Activated CD4-positive, alpha-beta T cell treated with anti-CD3 and anti-CD28 coated beads, Interleukin-2, amount 50 U/mL, for 24 hours (primary cell): ENCODE measurements at places on chromosomes 4 and X.

DNA sequence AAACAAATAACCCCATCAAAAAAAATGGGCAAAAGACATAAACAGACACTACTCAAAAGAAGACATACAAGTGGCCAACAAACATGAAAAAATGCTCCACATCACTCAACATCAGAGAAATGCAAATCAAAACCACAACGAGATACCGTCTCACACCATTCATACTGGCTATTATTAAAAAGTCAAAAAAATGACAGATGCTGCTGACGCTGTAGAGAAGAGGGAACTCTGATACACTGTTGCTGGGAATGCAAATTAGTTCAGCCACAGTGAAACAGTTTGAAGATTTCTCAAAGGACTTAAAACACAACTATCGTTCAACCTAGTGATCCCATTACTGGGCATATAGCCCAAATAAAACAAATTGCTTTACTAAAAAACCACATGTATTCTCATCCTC is 671.2 kb upstream of the FTHL17 start:
- no peak for DNase-seq

DNA sequence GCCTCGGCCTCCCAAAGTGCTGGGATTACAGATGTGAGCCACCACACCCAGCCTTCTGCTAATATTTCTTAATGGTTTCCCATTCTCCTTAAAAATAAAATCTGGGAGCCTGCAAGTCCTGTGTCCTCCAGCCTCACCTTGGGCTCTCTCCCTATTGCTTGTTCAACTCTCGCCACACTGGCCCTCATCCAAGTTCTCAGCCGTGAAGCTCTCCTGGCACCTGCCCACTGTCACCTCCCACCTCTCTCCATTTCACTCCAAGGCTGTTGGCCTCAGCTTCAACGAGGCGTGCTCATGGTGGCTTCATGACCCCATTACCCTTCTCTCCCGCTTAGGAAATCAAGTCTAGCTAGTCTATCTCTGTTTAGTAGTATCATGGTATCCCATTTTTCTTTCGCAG is 9.5 kb upstream of the ETNPPL start:
- DNase-seq: no peak

- no peak for DNase-seq
Observed at GRCh38 chr4:98887145-98887544, 41.8 kb downstream of the EIF4E start.

DNA sequence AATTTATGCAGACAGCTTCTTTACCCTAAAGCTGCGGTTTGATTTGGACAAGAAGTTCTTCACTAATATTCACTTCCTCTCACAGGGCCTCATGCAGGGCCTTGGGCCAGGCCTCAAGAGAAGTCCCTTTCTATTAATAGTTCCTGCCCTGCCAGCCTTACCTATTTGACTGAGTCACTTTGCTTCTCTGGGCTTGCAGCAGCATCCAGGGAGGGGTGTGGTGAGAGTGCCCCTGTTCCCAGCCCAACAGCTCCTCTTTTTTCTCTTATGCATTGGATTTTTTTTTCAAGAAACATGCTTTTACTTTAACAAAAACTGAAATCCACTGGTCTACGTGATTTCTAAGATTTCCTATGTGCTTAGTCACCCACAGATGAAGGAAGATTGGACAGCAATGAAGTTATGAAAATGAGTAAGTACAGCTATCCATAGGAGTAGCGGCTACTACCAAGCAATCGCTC is 26.7 kb downstream of the FAM156B start:
- no peak for DNase-seq

DNA sequence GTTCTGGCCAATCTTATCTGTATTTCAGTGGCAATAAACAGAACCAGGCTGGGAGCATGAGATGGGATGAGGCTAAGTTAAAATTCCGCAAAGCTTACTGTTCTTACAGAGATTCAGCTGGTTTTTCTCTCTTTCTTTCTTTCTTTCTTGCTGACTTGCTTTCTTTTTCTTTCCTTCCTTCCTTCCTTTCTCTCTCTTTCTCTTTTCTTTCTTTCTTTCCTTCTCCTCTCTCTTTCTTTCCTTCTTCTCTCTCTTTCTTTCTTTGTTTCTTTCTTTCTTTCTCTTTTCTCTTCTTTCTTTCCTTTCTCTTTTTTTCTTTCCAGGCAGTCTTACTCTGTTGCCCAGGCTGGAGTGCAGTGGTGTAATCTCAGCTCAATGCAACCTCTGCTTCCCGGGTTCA is 24.4 kb downstream of the SPACA5B start:
- DNase-seq: no peak
